PC-9 (cell line): ENCODE measurements at places on chromosomes 3 and 15. TPM values are rescaled to one million over a fixed set of nuclear protein-coding genes. Genes with fewer than 3 reads are reported as not detected.

The UQCRC1 gene
- total RNA-seq, result 255 and 264 TPM in 2 replicates

The NPTN gene
- 61.8 and 101 TPM in 2 replicates for total RNA-seq

The AAGAB gene
- total RNA-seq, result 42.2 and 56.5 TPM in 2 replicates

- DNase-seq, result peak; percentile 61
Observed at GRCh38 chr15:72312605-72313447, 7.1 kb downstream of the CELF6 start.

GRCh38 chr3:148975696-148976095 is 15.6 kb upstream of the GYG1 start:
- no peak for DNase-seq

GRCh38 chr3:137264071-137264820 is 306.5 kb downstream of the IL20RB start:
- no peak for DNase-seq

DNA sequence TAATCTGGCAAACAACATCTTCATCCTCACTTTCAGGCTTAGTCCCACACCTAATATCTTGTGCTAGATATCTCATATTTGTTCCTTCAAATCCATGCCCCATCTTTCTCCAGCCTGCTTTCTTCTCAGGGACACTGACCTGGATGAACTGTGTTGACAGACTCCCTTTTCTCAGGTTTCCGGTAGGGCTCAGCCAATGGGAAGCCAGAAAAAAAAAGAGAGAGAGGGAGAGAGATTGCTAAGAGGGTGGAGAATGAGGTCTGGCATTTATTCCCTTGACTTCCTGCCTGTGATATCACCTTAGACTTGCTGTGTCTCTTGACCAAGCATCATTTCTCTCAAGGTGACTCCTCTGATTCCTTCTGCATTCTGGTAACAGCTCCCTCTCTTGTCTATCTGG is 145.6 kb upstream of the ABI3BP start:
- no peak for DNase-seq
